ENCODE measurements at places on chromosomes 2 and 18.

GRCh38 chr18:23257686-23258565 lies 122.6 kb downstream of the CABLES1 start:
- no peak for DNase-seq

- no peak for DNase-seq
These were observed 147.9 kb upstream of the NCKAP5 start for GRCh38 chr2:133716166-133716565.

DNA sequence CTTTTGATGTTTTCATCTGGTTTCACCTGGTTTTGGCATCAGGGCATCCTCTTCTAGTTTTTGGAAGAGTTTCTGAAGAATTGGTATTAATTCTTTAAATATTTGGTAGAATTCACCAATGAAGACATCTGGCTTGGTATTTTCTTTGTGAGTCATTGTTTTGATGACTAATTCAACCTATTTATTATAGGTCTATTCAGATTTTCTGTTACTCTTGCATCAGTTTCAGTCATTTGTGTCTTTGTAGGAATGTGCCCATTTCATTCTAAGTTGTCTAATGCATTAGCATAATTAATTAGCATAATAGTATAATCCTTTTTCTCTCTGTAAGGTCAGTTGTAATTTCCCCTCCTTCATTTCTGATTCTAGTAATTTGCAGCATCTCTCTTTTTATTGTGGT lies 8.0 kb downstream of the GNLY start:
- DNase-seq, result no peak

GRCh38 chr2:169091761-169092519 lies 22.6 kb downstream of the DHRS9 start:
- DNase-seq, result no peak

- no peak for DNase-seq
These were observed 132.6 kb downstream of the ACTR3 start for GRCh38 chr2:114022360-114023085.

- DNase-seq, result no peak
These were observed 133.5 kb upstream of the MGAT5 start for GRCh38 chr2:134120406-134120732.

DNA sequence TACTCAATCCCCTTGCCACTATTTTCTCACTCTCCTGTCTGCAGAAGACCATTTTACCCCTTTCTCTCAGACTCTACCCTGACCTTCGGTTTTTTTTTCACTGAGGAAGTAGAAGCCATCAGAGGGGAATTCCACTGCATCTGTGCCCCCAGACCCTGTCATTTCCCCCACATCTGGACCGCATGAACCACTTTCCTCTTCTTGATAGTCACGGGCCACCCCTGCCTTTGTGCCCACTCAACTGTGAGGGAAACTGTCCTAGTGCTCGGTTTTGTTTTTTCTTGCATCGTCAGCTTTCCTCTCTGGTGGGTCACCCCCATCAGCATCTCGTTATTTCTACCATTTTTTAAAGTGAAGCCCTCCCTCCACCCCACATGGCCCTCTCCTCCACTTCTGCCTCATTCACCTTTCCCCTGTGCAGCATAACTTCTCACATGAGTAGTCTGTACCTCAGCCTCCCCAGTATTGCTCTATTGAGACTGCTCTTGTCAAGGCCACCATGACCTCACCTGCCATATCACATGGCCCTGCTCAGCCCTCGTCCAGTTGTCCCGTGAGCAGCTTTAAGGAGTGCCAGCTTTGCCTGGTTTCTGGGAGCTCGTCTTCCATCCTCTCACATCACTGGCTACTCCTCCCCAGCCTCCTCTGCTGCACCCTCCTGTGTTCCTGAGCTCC lies 32.4 kb downstream of the TMEM87B start:
- no peak for DNase-seq

- no peak for DNase-seq
These were observed 23.2 kb upstream of the SLC20A1 start for GRCh38 chr2:112622528-112622849.

Data from NCI-H1436 (cell line).